ENCODE measurements at places on chromosomes 3 and 15.

GRCh38 chr3:170476291-170476690 is 57.6 kb downstream of the CLDN11 start:
- no peak for DNase-seq

DNA sequence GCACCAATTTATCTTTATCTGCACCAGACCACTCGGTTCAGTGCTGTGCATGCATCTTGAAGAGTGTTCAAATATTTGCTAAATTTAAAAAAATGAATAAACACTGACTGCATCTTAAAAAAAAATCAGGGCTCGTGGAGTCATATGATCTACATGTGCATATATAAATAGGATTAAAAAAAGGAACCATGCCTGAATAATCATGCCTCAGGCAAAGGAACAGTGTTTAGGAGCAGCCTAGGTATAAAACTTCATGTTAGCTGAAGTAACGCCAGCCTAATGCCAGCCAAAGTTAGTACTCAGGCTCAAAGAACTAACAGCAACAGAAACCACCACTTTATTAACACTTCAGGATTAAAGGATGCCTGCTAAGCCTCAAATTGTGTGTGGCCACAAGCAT is 9.5 kb downstream of the ABCC5 start:
- no peak for DNase-seq

GRCh38 chr15:87906444-87906843 is 350.1 kb downstream of the NTRK3 start:
- DNase-seq, result no peak

DNA sequence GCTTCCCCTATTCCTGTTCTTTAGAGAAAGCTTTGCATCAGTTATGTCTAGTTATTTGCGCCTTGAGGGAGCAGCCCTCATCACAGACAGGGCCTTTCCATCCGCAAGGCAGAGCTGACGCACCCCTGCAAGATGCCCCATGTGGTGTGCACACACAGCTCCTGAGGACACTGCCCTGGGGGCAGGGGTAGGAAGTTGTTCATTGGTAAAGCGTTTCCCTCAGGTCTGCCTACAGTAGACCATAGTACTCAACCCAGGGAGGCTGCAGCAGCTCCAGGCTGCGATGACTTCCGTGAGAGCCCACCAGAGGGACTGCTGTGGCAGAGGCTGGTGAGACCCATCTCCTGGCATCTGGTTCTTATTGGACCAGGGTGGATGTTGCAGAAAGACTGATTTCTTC is 55.1 kb upstream of the PLXNA1 start:
- DNase-seq, result no peak

DNA sequence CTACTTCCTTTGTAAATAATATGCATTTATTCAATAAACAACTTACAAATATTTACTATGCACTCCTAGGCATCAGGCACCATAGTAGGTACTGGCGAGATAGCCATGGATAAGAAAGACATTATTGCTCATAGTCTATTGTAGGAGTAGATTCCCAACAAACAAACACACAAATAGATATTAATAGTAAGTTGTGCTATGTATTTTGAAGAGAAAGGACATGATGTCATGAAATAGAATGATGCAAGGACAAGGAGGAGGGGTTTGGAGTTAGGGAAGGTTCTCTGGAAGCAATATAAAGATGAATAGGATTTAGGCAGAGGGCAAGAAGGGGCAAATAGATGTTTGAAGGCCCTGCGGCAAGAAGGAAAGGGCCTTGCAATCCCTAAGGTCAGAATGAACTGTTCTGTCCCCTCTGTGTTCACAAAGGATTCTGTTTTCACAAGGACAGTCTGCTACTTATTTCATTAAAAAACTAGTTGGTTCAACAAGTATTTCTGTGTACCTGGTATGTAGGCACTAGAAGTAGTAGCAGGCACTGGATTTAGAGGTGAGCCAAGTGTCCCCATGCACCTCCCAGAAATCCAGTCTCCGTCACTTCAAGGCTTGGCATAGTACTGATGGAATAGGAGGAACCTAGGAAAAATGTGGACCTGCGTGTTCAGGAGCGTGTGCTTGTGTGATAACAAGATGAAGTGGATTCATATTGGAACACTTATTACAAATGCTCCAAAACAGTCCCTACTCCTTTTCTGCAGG is 231.8 kb upstream of the TPRG1 start:
- DNase-seq, result no peak

DNA sequence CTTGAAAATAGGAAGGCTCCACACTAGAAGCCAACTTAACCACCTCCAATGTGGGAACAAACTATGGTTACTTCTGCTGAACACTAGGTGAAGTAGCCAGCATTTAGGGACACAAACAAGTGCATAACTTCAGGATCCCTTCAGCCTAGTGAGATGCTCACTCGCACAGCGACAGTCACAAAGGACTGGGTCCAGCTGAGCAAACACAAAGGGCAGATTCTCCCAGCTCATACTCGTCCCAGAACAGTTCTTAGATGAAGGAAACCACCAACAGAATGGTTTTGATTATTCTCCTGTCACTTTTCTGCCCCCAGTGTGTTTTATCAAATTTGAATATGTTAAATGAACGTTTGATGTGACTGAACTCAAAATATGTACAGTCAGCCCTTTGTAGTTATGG is 201.6 kb downstream of the KCNAB1 start:
- no peak for DNase-seq
